Liver (tissue), 10 donors: ENCODE measurements at places on chromosomes 4 and X. TPM values are rescaled to one million over a fixed set of nuclear protein-coding genes. Genes with fewer than 3 reads are reported as not detected.
A peak's percentile ranks its signal among the peaks of the same experiment; 100 is the strongest.

RAB41 gene
- total RNA-seq = not detected

SULT1B1 gene
- total RNA-seq = 30.5 TPM

RAB40AL gene
- 0.14 TPM for total RNA-seq

HTN3 gene
- total RNA-seq = not detected

SSX2B gene
- not detected for total RNA-seq

CLDN24 gene
- not detected for total RNA-seq

SLC9A6 gene
- 8.1 TPM for total RNA-seq

PDCL2 gene
- not detected for total RNA-seq

MMAA gene
- total RNA-seq = 4.8 TPM

MTMR8 gene
- total RNA-seq = 1.1 TPM

LRPAP1 gene
- total RNA-seq = 103 TPM

INTS6L gene
- total RNA-seq = 1.9 TPM

GRCh38 chr4:165518686-165519085, 139.9 kb downstream of the CPE start:
- no peak for DNase-seq
- H3K27ac ChIP-seq = no peak overlapping the region
- H3K36me3 ChIP-seq = no peaks in the 10 kb centered on the region
- no peaks in the 10 kb centered on the region for H3K27me3 ChIP-seq
- peaks cover 6% of the 10 kb centered on the region for H3K4me1 ChIP-seq
- H3K4me3 ChIP-seq = no peak overlapping the region

DNA sequence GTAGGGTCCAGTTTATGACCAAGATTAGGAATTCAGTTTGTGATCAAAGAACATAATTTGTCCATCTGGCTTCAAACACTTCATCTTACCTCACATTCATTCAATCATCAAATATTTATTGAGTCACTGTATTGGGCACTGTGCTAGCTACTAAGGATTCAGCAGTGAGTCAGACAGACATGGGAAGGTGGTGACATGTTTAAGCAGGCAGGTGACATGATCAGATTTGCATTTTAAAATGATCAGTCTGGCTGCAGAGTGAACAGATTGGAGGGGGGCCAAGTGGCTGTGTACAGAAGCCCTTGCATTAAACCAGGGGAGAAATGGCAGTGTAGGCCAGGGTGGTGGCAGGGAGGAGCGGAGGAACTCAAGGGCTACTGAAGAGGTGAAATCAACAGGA, 25.1 kb upstream of the APLN start:
- H3K4me3 ChIP-seq = no peak overlapping the region
- H3K27ac ChIP-seq = no peak overlapping the region
- H3K27me3 ChIP-seq = no peaks in the 10 kb centered on the region
- no peaks in the 10 kb centered on the region for H3K36me3 ChIP-seq
- no peak for DNase-seq
- H3K4me1 ChIP-seq = no peaks in the 10 kb centered on the region

GRCh38 chr4:55170462-55170861, 45.1 kb upstream of the KDR start:
- H3K27ac ChIP-seq = no peak overlapping the region
- H3K27me3 ChIP-seq = no peaks in the 10 kb centered on the region
- H3K4me3 ChIP-seq = no peak overlapping the region
- H3K36me3 ChIP-seq = no peaks in the 10 kb centered on the region

GRCh38 chr4:57374866-57375595, 264.8 kb upstream of the IGFBP7 start:
- no peak overlapping the region for H3K4me3 ChIP-seq
- H3K27ac ChIP-seq = no peak overlapping the region
- H3K27me3 ChIP-seq = peaks cover 4% of the 10 kb centered on the region
- no peak for DNase-seq

GRCh38 chrX:131477498-131477897, 66.4 kb upstream of the OR13H1 start:
- DNase-seq = no peak
- no peaks in the 10 kb centered on the region for H3K36me3 ChIP-seq
- H3K27ac ChIP-seq = no peak overlapping the region
- no peaks in the 10 kb centered on the region for H3K27me3 ChIP-seq
- H3K4me1 ChIP-seq = no peaks in the 10 kb centered on the region
- H3K4me3 ChIP-seq = no peak overlapping the region

DNA sequence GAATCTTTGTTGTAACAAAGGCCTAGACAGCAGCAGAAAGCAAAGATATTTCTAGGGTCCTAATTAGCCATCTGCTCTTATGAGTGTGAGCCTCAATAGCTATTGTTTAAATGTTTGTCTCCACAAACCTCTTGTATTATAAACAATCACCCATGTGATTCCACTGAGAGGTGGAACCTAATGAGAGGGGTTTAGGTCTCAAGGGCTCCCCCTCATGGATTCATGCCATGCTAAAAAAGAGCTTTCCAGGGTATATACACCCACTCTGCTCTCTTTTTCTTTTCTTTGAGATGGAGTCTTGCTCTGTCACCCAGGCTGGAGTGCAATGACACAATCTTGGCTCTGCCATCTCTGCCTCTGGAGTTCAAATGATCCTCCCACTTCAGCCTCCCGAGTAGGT, 42.1 kb downstream of the TRIM61 start:
- no peak overlapping the region for H3K4me3 ChIP-seq
- no peak overlapping the region for H3K27ac ChIP-seq
- no peaks in the 10 kb centered on the region for H3K36me3 ChIP-seq

DNA sequence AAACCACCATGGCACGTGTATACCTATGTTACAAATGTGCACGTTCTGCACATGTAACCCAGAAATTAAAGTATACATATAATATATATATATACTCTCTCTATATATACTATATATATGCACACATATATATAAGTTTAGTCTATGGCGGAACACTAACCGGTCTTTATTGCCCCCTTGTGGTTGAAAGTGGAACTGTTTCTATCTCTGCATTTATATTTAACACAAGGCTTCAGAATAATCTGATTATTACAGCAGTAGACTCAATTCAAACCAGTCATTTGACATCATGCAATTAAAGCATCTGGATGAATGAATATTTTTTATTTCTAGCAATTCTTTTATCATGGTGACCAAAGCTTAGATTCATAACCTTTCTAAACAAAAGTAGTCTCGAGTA, 14.6 kb downstream of the RAB9B start:
- H3K4me3 ChIP-seq = no peak overlapping the region
- H3K27ac ChIP-seq = no peak overlapping the region
- H3K36me3 ChIP-seq = no peaks in the 10 kb centered on the region
- H3K4me1 ChIP-seq = no peaks in the 10 kb centered on the region

DNA sequence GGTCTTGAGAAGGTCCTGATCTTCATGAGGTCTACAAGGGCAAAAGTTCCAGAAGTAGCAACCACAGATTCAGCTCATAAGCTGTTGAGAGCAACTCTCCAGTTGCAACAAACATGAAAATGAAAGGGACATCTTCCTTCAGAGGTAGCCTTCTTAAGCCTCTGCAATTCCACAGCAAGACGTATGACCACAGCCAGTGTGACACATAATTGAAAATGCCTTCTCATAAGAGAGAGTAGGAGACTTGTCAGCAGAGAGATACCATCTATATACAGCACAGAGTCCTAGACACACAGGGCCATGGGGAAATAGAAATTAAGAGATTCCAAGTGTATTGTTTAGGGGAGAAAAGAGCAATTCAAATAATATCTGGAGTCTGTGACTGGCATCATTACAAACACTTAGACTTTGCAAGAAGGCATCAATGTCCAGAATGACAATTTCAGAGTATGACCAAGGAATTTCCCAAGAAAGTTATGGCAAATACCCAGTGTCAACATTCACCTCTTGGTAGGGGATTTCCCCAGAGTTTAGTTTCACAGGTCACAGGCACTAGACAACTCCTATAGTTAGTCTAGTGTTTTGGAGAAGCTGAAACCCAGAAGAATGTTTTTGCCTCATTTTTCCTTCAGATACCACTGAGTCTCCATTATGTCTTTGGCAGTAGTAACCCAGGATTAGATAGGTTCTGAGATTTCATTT, 340.3 kb downstream of the ZNF674 start:
- H3K27ac ChIP-seq = no peak overlapping the region
- no peaks in the 10 kb centered on the region for H3K4me1 ChIP-seq
- DNase-seq = no peak
- H3K4me3 ChIP-seq = no peak overlapping the region

DNA sequence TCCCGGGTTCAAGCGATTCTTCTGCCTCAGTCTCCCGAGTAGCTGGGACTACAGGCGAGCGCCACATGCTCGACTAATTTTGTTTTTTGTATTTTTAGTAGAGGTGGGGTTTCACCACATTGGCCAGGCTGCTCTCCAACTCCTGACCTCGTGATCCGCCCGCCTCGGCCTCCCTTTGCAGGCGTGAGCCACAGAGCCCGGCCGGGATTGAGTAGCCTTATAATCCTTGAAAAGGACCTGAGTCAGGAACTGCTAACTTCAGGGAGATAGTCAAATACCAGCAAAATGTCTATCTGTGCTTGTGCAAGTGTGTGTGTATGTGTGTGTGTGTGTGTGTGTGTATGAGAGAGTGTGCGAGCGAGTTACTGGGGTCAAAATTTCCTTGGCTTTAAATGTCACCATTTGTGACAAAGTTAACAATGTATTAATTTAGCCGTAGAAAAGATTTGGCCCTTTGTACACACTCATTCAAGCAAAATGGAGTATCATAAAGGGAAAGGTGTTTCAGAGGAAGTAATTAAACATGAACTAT, 1.8 kb upstream of the KDM6A start:
- no peak for DNase-seq
- H3K4me3 ChIP-seq = no peak overlapping the region
- peaks cover 15% of the 10 kb centered on the region for H3K4me1 ChIP-seq
- H3K27ac ChIP-seq = no peak overlapping the region
- H3K27me3 ChIP-seq = no peaks in the 10 kb centered on the region

- H3K27ac ChIP-seq = no peak overlapping the region
- no peaks in the 10 kb centered on the region for H3K4me1 ChIP-seq
- H3K36me3 ChIP-seq = no peaks in the 10 kb centered on the region
- H3K4me3 ChIP-seq = no peak overlapping the region
- no peaks in the 10 kb centered on the region for H3K27me3 ChIP-seq
Observed at GRCh38 chr4:136900696-136901095, 631.6 kb downstream of the PCDH18 start.

- peak overlapping the region; percentile 19 for H3K27ac ChIP-seq
- DNase-seq = no peak
- H3K4me3 ChIP-seq = no peak overlapping the region
- no peaks in the 10 kb centered on the region for H3K27me3 ChIP-seq
- H3K36me3 ChIP-seq = no peaks in the 10 kb centered on the region
Observed at GRCh38 chrX:139881130-139881529, 51.7 kb downstream of the ATP11C start.

GRCh38 chrX:14013054-14013453, 16.6 kb downstream of the GEMIN8 start:
- peaks cover 5% of the 10 kb centered on the region for H3K36me3 ChIP-seq
- no peaks in the 10 kb centered on the region for H3K27me3 ChIP-seq
- H3K27ac ChIP-seq = no peak overlapping the region

DNA sequence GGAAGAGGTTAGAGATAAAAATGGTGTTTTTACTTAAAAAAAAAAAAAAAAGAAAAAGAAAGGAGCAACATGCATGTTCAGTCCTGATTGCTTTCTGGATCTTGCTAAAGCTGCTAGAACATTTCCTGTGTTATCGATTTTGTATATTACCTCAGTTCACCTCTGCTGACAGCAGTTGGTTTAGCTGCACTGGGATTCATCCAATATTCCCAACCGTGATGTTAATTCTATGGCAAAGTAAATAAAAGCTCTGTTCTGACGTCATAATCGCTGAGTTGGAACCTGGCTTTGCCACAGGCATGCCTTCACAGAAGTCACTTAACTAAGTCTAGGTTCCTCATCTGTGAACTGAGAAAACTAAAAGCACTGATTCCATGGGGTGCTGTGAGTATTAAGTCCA, 90.7 kb upstream of the SORBS2 start:
- no peaks in the 10 kb centered on the region for H3K36me3 ChIP-seq
- H3K27ac ChIP-seq = no peak overlapping the region
- no peak for DNase-seq
- H3K4me1 ChIP-seq = no peaks in the 10 kb centered on the region
- H3K27me3 ChIP-seq = no peaks in the 10 kb centered on the region

GRCh38 chr4:122606364-122607043, 14.4 kb downstream of the IL21 start:
- no peak for DNase-seq
- H3K27me3 ChIP-seq = no peaks in the 10 kb centered on the region

GRCh38 chrX:136191171-136191570, 43.8 kb downstream of the FHL1 start:
- H3K27ac ChIP-seq = peak overlapping the region; percentile 64
- DNase-seq = no peak
- H3K36me3 ChIP-seq = no peaks in the 10 kb centered on the region
- no peak overlapping the region for H3K4me3 ChIP-seq

DNA sequence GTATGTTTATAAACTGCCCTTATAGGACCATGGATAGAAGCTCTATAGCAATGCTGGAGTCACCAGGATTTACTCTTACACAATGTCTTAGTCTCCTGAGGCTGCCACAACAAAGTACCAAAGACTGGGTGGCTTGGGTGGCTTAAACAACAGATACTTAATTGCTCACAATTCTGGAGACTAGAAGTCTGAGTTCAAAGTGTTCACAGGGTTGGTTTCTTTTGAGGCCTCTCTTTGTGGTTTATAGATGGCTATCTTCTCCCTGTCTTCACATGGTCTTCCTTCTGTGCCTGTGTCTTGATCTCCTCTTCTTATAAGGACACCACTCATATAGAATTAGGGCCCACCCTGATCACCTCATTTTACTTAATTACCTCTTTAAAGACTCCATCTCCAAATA, 2.0 kb upstream of the TRPC3 start:
- no peak overlapping the region for H3K4me3 ChIP-seq
- H3K4me1 ChIP-seq = peaks cover 18% of the 10 kb centered on the region
- DNase-seq = no peak
- H3K27me3 ChIP-seq = no peaks in the 10 kb centered on the region
- no peak overlapping the region for H3K27ac ChIP-seq
- H3K36me3 ChIP-seq = no peaks in the 10 kb centered on the region

GRCh38 chrX:18970465-18970864, 13.4 kb downstream of the PHKA2 start:
- H3K36me3 ChIP-seq = no peaks in the 10 kb centered on the region
- DNase-seq = no peak
- H3K27me3 ChIP-seq = peaks cover 3% of the 10 kb centered on the region
- no peak overlapping the region for H3K27ac ChIP-seq

DNA sequence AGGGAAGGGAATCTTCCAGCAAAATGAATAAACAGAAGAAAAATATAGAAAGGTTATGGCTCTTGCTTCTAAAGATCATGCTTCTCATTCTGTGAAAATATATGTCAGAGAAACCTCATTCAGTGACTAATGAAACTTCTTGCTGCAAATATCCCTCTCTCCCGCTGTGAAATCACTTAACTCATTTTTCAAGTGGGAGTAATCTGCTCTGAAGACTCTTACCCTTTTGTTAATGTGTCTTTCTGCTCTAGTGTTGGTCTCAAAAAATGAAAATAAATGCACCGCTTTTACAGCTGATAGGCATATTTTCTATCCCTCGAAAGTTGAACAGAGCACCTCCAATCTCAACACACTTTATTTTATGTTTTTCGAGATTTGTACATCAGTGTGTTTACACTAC, 252.3 kb downstream of the NLGN4X start:
- H3K27ac ChIP-seq = no peak overlapping the region
- no peaks in the 10 kb centered on the region for H3K4me1 ChIP-seq
- no peak for DNase-seq
- H3K27me3 ChIP-seq = no peaks in the 10 kb centered on the region
- H3K36me3 ChIP-seq = no peaks in the 10 kb centered on the region

- H3K27me3 ChIP-seq = no peaks in the 10 kb centered on the region
- H3K27ac ChIP-seq = no peak overlapping the region
- no peaks in the 10 kb centered on the region for H3K36me3 ChIP-seq
- peak; percentile 44 for DNase-seq
- no peaks in the 10 kb centered on the region for H3K4me1 ChIP-seq
Observed at GRCh38 chrX:128975745-128976144, 547.5 kb downstream of the SMARCA1 start.

- no peaks in the 10 kb centered on the region for H3K36me3 ChIP-seq
- no peaks in the 10 kb centered on the region for H3K27me3 ChIP-seq
- H3K4me3 ChIP-seq = no peak overlapping the region
Observed at GRCh38 chr4:3267576-3268394, 18.8 kb downstream of the MSANTD1 start.
